ENCODE measurements at places on chromosomes 13 and 19. TPM values are rescaled to one million over a fixed set of nuclear protein-coding genes. Genes with fewer than 3 reads are reported as not detected.

Gene ZNF426
- 10.4 TPM for total RNA-seq

Gene MTRF1
- 8.7 TPM for total RNA-seq

DNA sequence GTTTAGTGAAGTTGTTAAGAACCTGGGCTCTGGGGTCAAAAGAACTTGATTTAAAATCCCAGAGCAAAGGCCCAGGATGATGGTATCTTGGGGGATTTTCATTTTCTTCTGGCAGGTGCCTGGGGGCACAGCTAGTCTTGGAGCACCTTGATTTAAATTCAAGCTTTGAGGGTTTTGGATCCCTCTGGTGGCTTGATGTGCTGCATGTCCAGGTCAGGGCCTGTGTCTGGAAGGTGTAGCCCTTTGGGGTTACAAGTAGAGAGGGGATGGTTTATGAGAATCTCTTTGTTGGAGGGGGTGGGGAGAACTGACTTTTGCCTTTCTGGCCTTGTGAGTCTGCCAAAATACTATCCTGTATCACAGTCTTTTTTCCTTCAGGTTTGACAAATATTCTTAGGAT lies 55.8 kb downstream of the AKAP11 start:
- H3K4me1 ChIP-seq, result no peaks in the 10 kb centered on the region
- H3K4me3 ChIP-seq, result no peak overlapping the region
- no peak for DNase-seq
- H3K27me3 ChIP-seq, result no peaks in the 10 kb centered on the region

- no peak for DNase-seq
- no peaks in the 10 kb centered on the region for H3K4me1 ChIP-seq
- no peaks in the 10 kb centered on the region for H3K27me3 ChIP-seq
- no peak overlapping the region for H3K27ac ChIP-seq
- no peaks in the 10 kb centered on the region for H3K36me3 ChIP-seq
Measured at GRCh38 chr13:106990594-106990993, 422.7 kb upstream of the ARGLU1 start.

GRCh38 chr13:111095031-111095840 lies 19.9 kb upstream of the ARHGEF7 start:
- H3K4me1 ChIP-seq, result no peaks in the 10 kb centered on the region
- no peak overlapping the region for H3K4me3 ChIP-seq
- no peak overlapping the region for H3K27ac ChIP-seq
- no peak for DNase-seq
- no peaks in the 10 kb centered on the region for H3K36me3 ChIP-seq

GRCh38 chr13:27168906-27169657 lies 2.5 kb downstream of the USP12 start:
- H3K4me1 ChIP-seq, result peaks cover 32% of the 10 kb centered on the region
- H3K36me3 ChIP-seq, result no peaks in the 10 kb centered on the region
- no peak for DNase-seq
- H3K27ac ChIP-seq, result no peak overlapping the region
- no peak overlapping the region for H3K4me3 ChIP-seq
